Daoy (cell line): ENCODE measurements at places on chromosomes 6 and 20. TPM values are rescaled to one million over a fixed set of nuclear protein-coding genes. Genes with fewer than 3 reads are reported as not detected.

Gene RSPO3
- total RNA-seq: not detected in 2 replicates

Gene UBR2
- 23.1 and 24.5 TPM in 2 replicates for total RNA-seq

Gene ULBP1
- 1.2 and 1.6 TPM in 2 replicates for total RNA-seq

Gene KIF6
- total RNA-seq: 0.11 and 4.7 TPM in 2 replicates

Gene BCAS4
- total RNA-seq: 10.9 and 16.1 TPM in 2 replicates

Gene SCUBE3
- 1.1 and 2.0 TPM in 2 replicates for total RNA-seq

Gene EYS
- not detected in 2 replicates for total RNA-seq

Gene MEI4
- total RNA-seq: 0.11 and 0.45 TPM in 2 replicates

Gene TNF
- total RNA-seq: 1.4 and 4.0 TPM in 2 replicates

Gene CARMIL1
- 13.4 and 18.2 TPM in 2 replicates for total RNA-seq

Gene ELOVL2
- 11.3 and 11.5 TPM in 2 replicates for total RNA-seq

Gene POLH
- total RNA-seq: 14.3 and 14.7 TPM in 2 replicates

Gene MYT1
- total RNA-seq: 0.06 TPM in 1 of 2 replicates, not detected in the other

Gene TRIM10
- total RNA-seq: not detected in 2 replicates

Gene GGTLC1
- total RNA-seq: not detected in 2 replicates

Gene ASIP
- total RNA-seq: not detected in 2 replicates

Gene PRR18
- 3.2 TPM in 1 of 2 replicates, not detected in the other for total RNA-seq

Gene ACOT13
- total RNA-seq: 9.7 and 11.0 TPM in 2 replicates

Gene PMEPA1
- 11.0 and 12.2 TPM in 2 replicates for total RNA-seq

Gene SMIM8
- total RNA-seq: 2.8 and 3.4 TPM in 2 replicates

Gene TULP4
- 69.4 and 117 TPM in 2 replicates for total RNA-seq

Gene TINAG
- total RNA-seq: not detected in 2 replicates

Gene CGA
- not detected in 2 replicates for total RNA-seq

Gene PPP1R16B
- under 0.01 TPM in 1 of 2 replicates, not detected in the other for total RNA-seq

Gene GPLD1
- total RNA-seq: 0.33 and 2.5 TPM in 2 replicates

Gene GRM1
- total RNA-seq: not detected in 2 replicates

Gene F13A1
- total RNA-seq: 0.06 and 0.12 TPM in 2 replicates

Gene LINC00237
- total RNA-seq: 4.4 TPM in 1 of 2 replicates, not detected in the other

Gene OPRM1
- not detected in 2 replicates for total RNA-seq

Gene INSM1
- total RNA-seq: not detected in 2 replicates

Gene VGLL2
- total RNA-seq: not detected in 2 replicates

Gene TTI1
- 17.8 and 17.9 TPM in 2 replicates for total RNA-seq

Gene CALHM4
- not detected in 2 replicates for total RNA-seq

Gene RCAN2
- 1.6 and 2.0 TPM in 2 replicates for total RNA-seq

Gene KIAA1586
- 17.4 and 19.7 TPM in 2 replicates for total RNA-seq

Gene RRAGD
- 8.8 and 9.4 TPM in 2 replicates for total RNA-seq

Gene COL11A2
- total RNA-seq: 1.6 and 5.5 TPM in 2 replicates

Gene HM13
- total RNA-seq: 25.7 and 34.8 TPM in 2 replicates

Gene CFAP61
- 1.5 TPM in 1 of 2 replicates, not detected in the other for total RNA-seq

Gene PNPLA1
- total RNA-seq: not detected in 2 replicates

Gene KCNK16
- not detected in 2 replicates for total RNA-seq

Gene COL19A1
- total RNA-seq: 0.06 TPM in 1 of 2 replicates, not detected in the other

Gene ZNF322
- 19.6 and 23.2 TPM in 2 replicates for total RNA-seq

Gene PNISR
- 28.5 and 43.5 TPM in 2 replicates for total RNA-seq

Gene CCN2
- total RNA-seq: 82.6 and 86.6 TPM in 2 replicates

Gene TRIM15
- total RNA-seq: 0.86 TPM in 1 of 2 replicates, not detected in the other

Gene FAM209A
- not detected in 2 replicates for total RNA-seq

Gene MRAP2
- 0.92 and 1.9 TPM in 2 replicates for total RNA-seq

Gene DSE
- total RNA-seq: 29.5 and 42.6 TPM in 2 replicates

Gene SLC22A2
- total RNA-seq: 0.60 and 1.1 TPM in 2 replicates

Gene NINL
- total RNA-seq: 3.3 and 5.8 TPM in 2 replicates

Gene LAMA2
- 0.46 and 0.65 TPM in 2 replicates for total RNA-seq

Gene SOBP
- total RNA-seq: 1.8 and 2.1 TPM in 2 replicates

Gene RIPOR2
- 0.06 and 2.3 TPM in 2 replicates for total RNA-seq

Gene CD83
- 16.8 and 20.1 TPM in 2 replicates for total RNA-seq
